Immature natural killer cell (primary cell): ENCODE measurements at places on chromosomes 2 and 18.

DNA sequence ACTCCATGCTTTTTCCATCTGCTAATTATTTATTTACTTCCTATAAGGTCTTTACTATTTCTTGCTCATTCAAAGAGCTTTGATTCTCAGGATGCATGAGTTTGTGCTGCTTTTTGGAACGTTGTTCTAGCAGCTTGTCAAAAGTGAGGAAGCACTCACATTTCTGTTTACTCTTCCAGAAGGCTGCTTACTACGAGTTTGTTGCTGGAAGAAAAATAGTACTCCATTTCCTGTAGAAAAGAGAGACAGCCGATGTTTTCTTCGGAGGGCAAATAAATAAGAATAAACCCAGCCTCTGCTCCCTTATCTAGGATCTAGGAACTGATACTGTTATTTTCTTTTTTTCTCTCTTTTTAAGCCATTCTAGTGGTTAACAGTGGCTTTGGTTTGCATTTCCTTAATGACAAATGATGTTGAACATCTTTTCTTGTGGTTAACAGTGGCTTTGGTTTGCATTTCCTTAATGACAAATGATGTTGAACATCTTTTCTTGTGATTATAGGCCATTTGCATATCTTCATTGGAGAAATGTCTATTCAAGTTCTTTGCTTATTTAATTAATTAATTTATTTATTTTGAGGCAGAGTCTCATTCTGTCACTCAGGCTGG, 20.5 kb downstream of the CYP27A1 start:
- H3K4me3 ChIP-seq: no peak overlapping the region
- H3K36me3 ChIP-seq: peaks cover 7% of the 10 kb centered on the region
- DNase-seq: peak; percentile 13
- peaks cover 4% of the 10 kb centered on the region for H3K4me1 ChIP-seq
- H3K27me3 ChIP-seq: peaks cover 10% of the 10 kb centered on the region

- peaks cover 4% of the 10 kb centered on the region for H3K4me1 ChIP-seq
- no peak overlapping the region for H3K27ac ChIP-seq
- peaks cover 3% of the 10 kb centered on the region for H3K27me3 ChIP-seq
- DNase-seq: no peak
Measured at GRCh38 chr2:232802091-232802490, 25.7 kb upstream of the KCNJ13 start.

DNA sequence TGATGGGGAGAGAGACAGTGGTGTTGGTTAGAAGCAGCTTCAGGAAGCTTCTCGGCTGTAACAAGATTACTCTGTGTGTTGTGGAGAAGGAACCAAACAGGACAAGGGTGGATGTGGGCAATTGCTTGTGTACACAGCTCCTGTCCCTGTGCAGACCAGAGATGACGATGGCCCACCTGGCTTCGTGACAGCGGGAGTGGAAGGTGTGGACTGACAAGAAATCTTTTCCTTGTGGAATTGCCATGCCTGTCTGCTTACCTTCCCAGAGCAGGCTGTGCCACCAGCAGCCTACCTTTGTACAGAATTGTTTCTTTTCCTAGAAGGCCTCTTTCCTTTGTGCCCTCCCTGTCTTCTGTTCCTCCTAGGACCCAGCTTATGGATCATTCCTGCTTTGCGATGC, 93.8 kb downstream of the ITGB1BP1 start:
- DNase-seq: no peak
- H3K4me1 ChIP-seq: no peaks in the 10 kb centered on the region
- H3K27me3 ChIP-seq: peaks cover 2% of the 10 kb centered on the region
- no peaks in the 10 kb centered on the region for H3K36me3 ChIP-seq
- no peak overlapping the region for H3K4me3 ChIP-seq
- H3K27ac ChIP-seq: no peak overlapping the region

DNA sequence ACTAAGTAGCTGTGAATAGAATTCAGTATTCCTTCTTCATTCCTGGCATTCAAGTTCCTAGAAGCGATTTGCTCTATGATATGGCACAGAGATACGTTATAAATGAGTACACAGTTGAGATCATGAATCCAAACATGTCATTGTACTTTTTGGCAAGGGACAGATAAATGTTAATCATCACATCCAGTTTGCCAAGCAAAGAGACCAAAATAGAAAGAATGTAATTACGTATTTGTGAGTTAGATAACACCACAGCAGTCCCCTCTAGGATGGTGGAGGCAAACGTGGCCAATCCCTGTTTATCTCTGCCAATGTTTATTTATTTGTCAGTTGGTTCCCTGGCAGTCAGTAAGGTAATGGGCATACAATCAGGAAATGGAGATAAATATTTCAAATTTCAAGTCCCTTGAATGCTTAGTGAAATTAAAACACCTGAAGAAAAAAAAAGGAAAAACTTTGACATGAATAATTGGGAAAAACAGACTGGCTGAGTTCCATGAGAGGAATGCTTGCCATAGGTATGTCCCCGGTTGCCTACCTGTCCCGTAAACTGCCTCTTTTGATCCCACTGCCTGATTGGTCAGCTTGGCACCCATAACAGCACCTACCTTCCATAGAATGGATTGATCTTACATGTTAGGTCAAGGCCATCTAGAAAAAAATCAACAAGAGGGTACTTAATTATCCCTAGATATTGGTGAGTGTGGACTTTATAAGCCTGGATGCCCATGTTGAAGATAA, 451.1 kb upstream of the NETO1 start:
- H3K27me3 ChIP-seq: peaks cover under 1% of the 10 kb centered on the region
- H3K36me3 ChIP-seq: no peaks in the 10 kb centered on the region
- no peak for DNase-seq
- H3K4me1 ChIP-seq: no peaks in the 10 kb centered on the region

DNA sequence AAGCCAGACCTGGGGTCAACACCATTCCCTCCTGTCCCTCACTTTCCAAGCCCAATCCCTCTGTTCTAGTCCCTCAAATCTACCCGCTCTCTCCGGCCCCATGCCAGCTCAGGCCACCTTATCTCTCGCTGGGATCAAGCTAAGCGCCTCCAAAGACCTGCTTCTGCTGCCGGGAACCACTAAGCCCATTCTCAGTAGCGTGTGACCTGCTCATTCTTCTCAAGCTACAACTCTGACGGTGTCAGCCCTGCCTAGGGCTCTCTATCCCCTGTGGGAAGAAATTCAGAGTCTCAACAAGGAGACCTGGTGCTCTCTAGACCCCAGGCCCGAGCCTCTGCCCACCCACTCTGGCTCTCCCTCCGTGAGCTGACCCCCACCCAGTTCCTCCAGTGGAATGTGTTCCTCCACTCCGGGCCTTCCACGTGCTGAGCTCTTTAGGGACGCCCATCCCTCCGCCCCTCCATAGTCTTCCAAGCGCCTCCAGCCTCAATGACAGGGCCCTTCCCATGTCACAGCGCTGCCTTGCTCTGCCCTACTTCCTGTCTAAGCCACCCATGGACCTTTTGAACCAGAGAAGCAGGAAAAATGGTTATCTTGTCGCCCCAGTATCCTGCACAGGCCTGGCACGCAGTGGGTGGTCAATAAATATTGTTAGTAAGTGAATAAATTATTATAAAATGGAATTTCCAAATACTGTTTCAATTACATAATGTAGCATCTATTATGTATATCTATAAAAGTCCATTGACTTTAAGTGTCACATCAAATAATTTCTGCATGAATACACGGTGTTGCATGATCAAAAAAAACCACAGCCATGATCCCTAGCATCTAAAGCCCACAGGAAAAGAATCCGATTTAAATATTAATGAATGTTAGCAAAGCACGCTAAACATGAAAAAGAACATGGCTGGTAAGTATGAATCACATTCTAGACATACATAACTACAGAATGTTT, 127.6 kb downstream of the ZNF516 start:
- H3K4me3 ChIP-seq: no peak overlapping the region
- peaks cover 10% of the 10 kb centered on the region for H3K36me3 ChIP-seq
- no peak for DNase-seq
- H3K27ac ChIP-seq: no peak overlapping the region

GRCh38 chr2:240355001-240355891, 80.2 kb upstream of the GPC1 start:
- no peak for DNase-seq
- no peaks in the 10 kb centered on the region for H3K36me3 ChIP-seq
- no peak overlapping the region for H3K27ac ChIP-seq
- no peaks in the 10 kb centered on the region for H3K4me1 ChIP-seq
- no peak overlapping the region for H3K4me3 ChIP-seq

DNA sequence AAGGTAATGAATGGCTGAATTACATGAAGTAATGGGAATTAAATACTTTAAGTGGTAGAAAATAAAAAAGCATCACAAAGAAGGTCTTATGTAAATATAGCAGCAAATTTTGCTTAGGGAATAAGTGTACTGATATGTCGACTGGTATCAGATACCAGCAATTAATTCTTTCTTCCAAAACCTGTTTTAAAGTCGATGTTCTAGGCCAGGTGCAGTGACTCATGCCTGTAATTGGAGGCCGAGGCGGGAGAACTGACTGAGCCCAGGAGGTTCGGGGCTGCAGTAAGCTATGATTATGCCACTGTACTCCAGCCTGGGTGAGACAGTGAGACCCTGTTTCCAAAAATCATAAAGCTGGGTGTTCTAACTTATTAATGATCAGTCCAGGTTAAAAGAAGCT, 30.3 kb downstream of the SP3 start:
- H3K27ac ChIP-seq: no peak overlapping the region
- H3K4me1 ChIP-seq: peaks cover 30% of the 10 kb centered on the region
- peaks cover 2% of the 10 kb centered on the region for H3K27me3 ChIP-seq
- no peak for DNase-seq
- H3K4me3 ChIP-seq: no peak overlapping the region

- no peaks in the 10 kb centered on the region for H3K27me3 ChIP-seq
- no peak overlapping the region for H3K27ac ChIP-seq
- peaks cover 6% of the 10 kb centered on the region for H3K4me1 ChIP-seq
Measured at GRCh38 chr18:3605954-3606443, 156.0 kb downstream of the TGIF1 start.

DNA sequence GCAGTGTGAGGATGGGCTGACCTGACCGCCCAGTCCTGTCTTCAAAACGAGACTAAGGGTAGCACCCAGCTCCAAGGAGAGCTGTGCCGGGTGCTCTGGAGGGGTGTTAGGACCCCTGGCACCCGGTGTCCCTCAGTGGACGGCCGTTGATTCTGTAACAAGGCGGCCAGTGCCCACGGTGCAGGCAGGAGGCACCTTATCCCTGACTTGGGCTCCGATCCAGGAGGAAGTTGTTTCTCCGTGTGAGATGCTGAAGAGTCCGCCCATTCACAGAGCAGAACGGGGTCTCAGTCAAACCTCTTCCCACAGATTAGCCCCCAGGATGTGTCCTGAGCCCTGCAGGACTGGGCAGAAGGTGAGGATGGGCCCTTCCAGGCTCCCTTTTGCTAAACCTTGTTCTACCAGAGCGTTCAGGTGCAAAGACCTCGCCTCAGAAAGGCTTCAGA, 123.0 kb downstream of the NFATC1 start:
- H3K27ac ChIP-seq: no peak overlapping the region
- no peak overlapping the region for H3K4me3 ChIP-seq
- H3K4me1 ChIP-seq: peaks cover 51% of the 10 kb centered on the region
- peaks cover 11% of the 10 kb centered on the region for H3K27me3 ChIP-seq

- H3K4me3 ChIP-seq: no peak overlapping the region
- no peaks in the 10 kb centered on the region for H3K36me3 ChIP-seq
- no peaks in the 10 kb centered on the region for H3K4me1 ChIP-seq
- H3K27ac ChIP-seq: no peak overlapping the region
- no peaks in the 10 kb centered on the region for H3K27me3 ChIP-seq
- no peak for DNase-seq
Measured at GRCh38 chr2:188659656-188660406, 314.3 kb upstream of the COL3A1 start.

- no peak for DNase-seq
- H3K27me3 ChIP-seq: no peaks in the 10 kb centered on the region
- peaks cover 4% of the 10 kb centered on the region for H3K36me3 ChIP-seq
- no peak overlapping the region for H3K4me3 ChIP-seq
- peak overlapping the region; percentile 25 for H3K27ac ChIP-seq
Measured at GRCh38 chr2:23803965-23804542, 122.9 kb downstream of the ATAD2B start.

- H3K27ac ChIP-seq: no peak overlapping the region
- peaks cover 1% of the 10 kb centered on the region for H3K4me1 ChIP-seq
- DNase-seq: no peak
- no peaks in the 10 kb centered on the region for H3K27me3 ChIP-seq
- no peak overlapping the region for H3K4me3 ChIP-seq
Measured at GRCh38 chr18:28995319-28995718, 818.4 kb upstream of the CDH2 start.

GRCh38 chr2:229267080-229267479, 4.0 kb downstream of the PID1 start:
- H3K27me3 ChIP-seq: no peaks in the 10 kb centered on the region
- no peak overlapping the region for H3K4me3 ChIP-seq
- no peak overlapping the region for H3K27ac ChIP-seq
- H3K36me3 ChIP-seq: no peaks in the 10 kb centered on the region
- no peaks in the 10 kb centered on the region for H3K4me1 ChIP-seq
- no peak for DNase-seq

DNA sequence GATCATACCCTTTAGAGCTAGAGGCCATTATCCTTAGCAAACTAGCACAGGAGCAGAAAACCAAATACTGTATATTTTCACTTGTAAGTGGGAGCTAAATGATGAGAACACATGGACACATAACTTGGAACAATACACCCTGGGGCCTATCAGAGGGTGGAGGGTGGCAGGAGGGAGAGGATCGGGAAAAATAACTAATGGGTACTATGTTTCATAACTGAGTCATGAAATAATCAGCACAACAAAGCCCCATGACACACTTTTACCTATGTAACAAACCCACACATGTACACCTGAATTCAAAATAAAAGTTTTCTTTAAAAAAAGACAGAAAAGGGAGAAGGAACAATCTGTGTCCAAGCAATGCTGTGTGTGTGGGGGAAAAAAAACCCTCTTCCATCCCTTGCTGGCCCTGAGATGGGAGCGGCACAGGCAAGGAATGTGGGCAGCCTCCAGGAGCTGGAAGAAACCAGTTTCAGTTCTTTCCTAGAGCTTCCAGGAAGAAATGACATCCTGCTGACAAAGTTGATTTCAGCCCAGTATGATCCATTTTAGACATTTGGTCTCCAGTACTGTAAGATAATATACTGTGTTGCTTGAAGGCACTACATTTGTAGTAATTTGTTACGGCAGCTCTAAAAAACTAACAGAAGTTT, 458.7 kb upstream of the CNTNAP5 start:
- H3K27ac ChIP-seq: no peak overlapping the region
- no peak overlapping the region for H3K4me3 ChIP-seq
- no peaks in the 10 kb centered on the region for H3K4me1 ChIP-seq
- no peaks in the 10 kb centered on the region for H3K27me3 ChIP-seq
- DNase-seq: no peak
- H3K36me3 ChIP-seq: no peaks in the 10 kb centered on the region

DNA sequence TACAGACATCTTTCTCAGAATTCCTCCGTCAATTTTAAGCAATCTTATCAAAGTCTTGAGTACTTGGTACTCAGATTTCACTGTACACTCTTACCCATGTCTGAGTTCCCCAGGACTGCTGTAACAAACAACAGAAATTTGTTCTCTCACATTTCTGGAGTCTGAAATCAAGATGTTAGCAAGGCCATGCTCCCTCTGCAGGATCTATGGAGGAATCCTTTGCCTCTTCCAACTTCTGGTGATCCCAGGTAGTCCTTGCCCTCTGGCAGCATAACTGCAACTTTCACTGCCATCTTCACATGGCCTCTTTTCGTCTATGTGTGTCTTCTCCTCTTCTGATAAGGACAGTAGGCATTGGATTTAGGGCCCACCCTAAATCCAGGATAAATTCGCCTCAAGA, 17.1 kb upstream of the CACNB4 start:
- H3K36me3 ChIP-seq: peaks cover 11% of the 10 kb centered on the region
- no peaks in the 10 kb centered on the region for H3K27me3 ChIP-seq
- H3K27ac ChIP-seq: no peak overlapping the region
- H3K4me3 ChIP-seq: no peak overlapping the region

GRCh38 chr2:59025157-59025757, 784.1 kb upstream of the FANCL start:
- H3K36me3 ChIP-seq: no peaks in the 10 kb centered on the region
- H3K27me3 ChIP-seq: peaks cover 2% of the 10 kb centered on the region
- DNase-seq: peak; percentile 18
- H3K27ac ChIP-seq: no peak overlapping the region
- no peaks in the 10 kb centered on the region for H3K4me1 ChIP-seq
- no peak overlapping the region for H3K4me3 ChIP-seq
